ENCODE measurements at places on chromosomes 5 and 9.

DNA sequence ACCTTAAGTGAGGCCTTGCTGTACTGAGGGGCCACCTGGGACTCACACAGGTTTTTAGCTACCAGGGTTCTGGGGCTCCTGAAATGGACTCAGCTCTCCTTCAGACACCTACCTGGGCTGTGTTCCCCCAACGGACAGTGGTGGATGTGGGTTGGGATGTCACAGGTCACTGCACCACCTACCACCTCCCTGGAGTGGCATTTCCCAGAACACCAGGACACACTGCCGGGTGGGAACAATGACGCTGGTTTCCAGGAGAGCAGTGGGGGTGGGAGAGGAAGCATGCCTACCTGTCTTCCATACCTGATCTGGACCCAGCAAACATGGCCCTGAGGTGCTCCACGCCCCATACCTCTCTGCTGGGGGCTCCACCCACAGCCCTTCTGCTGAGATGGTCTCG, 20.9 kb downstream of the ERGIC1 start:
- no peak for DNase-seq

- DNase-seq, result no peak
Observed at GRCh38 chr9:23587433-23587832, 238.6 kb downstream of the ELAVL2 start.

DNA sequence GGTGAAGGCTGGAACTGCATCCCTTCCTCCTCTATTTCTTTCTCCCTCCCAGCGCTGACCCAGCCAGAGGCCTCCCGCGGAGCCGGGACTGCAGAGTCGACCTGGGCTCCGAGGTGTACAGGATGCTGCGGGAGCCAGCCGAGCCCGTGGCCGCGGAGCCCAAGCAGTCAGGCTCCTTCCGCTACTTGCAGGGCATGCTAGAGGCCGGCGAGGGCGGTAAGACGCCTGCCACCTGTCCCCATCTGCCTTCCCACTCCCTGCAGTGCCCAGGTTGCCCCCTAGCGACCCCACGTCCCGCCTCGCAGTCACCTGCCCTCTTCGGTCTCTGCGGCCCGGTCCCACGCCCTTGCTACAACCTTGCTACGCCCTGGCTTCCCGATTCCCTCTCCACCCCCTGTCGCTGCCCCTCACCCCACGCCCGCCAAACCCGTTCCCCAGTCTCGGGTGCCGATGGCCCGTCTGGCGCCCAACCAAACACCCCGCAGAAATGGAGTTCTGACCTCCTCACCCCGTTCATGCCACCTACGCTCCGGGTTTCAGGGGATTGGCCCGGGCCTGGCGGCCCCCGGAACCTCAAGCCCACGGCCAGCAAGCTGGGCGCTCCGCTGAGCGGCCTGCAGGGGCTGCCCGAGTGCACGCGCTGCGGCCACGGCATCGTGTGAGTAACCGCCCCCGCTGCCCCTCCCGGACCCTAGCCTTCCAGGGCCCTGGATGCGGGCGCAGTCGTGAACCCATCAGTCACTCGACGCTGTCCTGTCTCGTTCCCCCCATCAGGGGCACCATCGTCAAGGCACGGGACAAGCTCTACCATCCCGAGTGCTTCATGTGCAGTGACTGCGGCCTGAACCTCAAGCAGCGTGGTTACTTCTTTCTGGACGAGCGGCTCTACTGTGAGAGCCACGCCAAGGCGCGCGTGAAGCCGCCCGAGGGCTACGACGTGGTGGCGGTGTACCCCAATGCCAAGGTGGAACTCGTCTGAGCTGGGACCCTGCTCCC, 14.1 kb downstream of the PDLIM4 start:
- DNase-seq, result no peak

DNA sequence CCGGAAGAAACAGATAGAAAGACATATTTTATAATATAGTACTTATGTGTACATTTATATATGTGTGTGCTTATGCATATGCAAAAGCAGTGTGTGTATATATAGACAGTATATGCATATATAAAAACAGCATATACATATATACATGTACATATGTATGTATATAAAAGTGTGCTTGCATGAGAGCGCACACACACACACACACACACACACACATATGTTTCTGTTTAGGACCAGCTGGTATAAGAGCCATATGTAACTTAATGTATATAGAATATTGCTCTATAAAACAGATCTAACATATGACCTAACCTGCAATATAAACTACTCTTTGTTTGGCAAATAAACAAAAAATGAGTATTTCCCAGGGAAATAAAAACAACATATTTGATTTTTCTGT, 65.1 kb upstream of the CDH9 start:
- DNase-seq, result no peak

DNA sequence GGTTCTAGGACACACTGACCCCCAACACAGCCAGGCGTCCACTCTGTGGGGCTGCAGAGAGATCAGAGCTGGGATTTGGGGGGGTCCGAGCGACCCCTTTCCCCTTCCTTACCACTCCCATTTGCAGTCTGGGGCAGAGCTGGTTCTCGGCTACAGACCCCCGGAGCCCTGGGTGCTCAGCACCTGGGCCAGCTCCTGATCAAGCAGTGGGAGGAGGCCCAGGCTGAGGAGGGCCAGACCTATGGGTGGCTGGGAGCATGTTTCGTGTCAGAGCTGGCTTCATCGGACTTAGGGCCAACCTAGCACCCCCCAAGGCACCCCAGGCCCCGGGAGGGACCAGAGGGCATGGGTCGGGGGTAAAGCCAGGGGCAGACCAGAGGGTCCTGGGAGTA, 7.6 kb downstream of the GRIN1 start:
- no peak for DNase-seq

- no peak for DNase-seq
Observed at GRCh38 chr5:116480894-116481510, 93.6 kb downstream of the SEMA6A start.

GRCh38 chr5:113167985-113168384, 191.4 kb downstream of the DCP2 start:
- no peak for DNase-seq

DNA sequence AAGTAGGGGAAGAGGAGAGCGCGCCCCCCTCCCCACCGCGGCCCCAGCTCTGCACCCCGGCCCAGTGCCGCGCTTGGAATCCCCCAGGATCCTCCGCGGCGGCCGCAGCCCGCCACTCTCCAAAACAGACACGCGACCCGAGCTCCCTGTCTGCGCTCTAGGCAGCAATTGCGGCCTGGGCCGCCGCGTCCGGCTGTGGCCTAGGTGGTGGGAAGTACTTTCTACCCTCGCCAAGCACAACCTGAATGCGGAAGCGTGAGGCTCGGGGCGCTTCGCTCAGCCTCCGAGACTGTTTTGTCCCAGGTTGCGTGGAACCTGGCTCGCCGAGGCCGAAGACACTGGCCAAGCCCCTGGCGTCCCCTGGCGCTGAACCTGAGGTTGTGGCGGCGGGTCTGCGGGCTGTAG, 3.3 kb upstream of the FOXB2 start:
- DNase-seq, result no peak

GRCh38 chr9:81718244-81718643, 28.9 kb upstream of the TLE1 start:
- no peak for DNase-seq

DNA sequence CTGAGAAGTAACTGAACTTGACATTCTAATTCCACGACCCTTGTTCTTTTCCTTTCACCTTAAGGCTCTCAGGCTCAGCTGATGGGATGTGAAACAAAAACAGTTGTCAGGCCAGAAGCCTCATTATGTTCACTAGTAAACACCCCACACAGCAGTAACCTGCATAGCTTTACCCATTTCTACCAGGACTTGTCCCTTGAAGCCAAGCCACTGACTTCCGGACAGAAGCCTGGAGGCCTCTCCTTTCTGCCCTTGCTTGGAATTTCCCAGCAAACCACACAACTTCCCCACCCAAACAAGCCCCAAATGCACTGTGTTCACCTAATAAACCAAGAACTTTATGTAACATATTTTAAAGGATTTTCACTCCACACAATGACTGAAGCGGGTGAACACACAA, 19.6 kb downstream of the PRUNE2 start:
- DNase-seq, result no peak

- DNase-seq, result no peak
Observed at GRCh38 chr5:18745042-18745987, 1111.1 kb downstream of the TAF11L14 start.

DNA sequence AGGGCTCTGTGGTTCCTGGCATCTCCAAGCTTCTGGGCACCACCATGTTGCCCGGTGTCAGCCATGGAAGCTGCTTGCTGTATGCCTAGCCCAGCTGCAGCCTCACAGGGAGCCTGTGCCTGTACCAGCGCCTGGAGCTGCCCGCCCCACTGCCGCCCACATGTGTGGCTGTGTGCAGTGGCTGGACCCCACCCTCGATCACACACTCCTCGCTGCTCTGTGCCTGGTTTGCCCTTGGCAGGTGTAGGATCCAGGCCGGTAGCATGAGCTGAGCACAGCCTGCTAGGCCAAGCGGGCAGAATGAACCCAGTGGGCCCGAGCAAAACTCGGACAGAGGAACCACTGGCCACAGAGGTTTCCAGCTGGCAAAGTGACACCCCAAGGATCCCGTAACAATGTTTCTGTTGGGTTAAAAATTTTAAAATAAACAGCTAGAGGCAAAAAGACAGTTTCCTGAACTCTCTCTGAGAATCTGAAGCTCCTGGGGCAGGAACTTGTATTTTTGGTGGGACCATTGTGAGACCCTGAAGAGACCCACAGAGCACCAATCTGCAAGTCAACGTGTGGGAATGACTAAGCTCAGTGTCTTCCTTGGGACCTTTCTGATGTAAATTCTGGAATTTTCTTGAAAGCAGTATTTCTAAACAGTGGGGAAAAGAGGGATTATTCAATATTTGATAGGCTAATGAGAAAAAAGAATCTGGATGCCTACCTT, 73.1 kb upstream of the CCDC112 start:
- DNase-seq, result no peak

DNA sequence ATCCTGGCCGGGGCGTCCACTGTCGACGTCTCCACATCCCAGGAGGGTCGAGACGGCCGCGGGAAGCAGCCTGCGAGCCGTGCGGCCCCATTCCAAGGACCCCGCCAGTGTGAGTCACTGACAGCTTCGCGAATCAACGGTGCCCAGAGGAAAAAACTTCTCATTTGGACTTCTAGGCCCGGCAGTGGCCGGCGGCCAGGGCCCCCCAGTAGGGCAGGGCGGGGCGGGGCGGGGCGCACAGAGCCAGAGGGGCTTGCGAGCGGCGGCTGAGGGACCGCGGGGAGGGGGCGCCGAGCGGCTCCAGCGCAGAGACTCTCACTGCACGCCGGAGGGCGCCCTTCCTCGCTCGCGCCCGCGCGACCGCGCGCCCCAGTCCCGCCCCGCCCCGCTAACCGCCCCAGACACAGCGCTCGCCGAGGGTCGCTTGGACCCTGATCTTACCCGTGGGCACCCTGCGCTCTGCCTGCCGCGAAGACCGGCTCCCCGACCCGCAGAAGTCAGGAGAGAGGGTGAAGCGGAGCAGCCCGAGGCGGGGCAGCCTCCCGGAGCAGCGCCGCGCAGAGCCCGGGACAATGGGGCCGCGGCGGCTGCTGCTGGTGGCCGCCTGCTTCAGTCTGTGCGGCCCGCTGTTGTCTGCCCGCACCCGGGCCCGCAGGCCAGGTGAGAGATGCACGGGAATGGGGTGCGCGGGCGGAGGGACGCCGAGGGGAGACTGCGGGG, at the start of gene F2R:
Gene F2R (plus strand): TSS at position 391 of the 720 bp plus-strand sequence. CDS start 182 bp downstream, at position 573.
- no peak for DNase-seq

DNA sequence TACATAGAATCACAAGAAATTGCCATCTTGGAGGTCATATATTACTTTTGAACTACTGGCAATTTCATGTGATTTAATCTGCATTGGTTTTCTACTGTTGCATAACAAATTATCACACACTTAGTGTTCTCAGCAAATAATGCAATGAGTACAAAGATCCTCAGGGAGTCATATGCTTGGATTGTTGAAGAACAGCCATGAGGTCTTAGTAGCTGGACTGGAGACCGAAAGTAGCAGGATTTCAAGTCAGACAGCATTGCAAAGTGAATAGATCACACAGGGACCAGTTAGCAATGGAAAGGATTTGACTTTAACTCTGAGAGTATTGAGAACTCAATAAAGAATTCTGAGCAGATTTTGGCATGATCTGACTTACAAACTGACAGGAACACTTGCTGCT, 32.2 kb upstream of the FRMD3 start:
- no peak for DNase-seq

- peak; percentile 49 for DNase-seq
Observed at GRCh38 chr5:3022665-3023064, 271.2 kb upstream of the IRX2 start.

DNA sequence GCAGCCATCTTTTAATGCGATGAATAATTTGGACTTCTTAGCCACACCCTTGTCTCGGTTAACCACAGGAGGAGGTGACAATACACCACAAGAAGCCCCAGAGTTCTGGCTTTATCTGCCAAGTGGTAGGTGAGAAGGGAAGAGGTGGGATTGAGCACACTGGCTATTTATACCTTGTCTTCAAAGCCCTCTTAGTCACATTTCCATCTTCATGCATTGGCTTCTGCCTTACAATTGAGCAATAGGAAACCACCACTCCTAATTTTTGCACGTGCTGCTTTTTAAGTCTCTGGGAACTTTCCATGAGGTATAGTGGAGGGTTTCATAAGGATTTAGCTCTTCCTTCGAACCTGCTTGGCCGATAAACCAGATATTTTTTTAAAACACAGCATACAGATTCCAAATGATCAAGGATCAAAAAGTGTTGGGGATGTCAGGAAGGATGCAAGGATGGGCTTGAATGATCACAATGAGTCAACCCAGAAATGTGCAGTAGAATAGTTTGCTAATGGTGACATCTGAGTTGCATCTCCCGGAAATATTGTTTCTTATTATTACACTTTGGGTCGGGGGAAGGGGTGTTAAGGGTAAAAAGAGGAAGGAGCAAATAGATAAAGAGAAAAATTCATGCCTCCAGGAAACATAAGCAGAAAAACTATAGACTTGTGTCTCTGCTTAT, 25.5 kb downstream of the PLAC8L1 start:
- no peak for DNase-seq

- no peak for DNase-seq
Observed at GRCh38 chr5:108312258-108312657, 69.6 kb downstream of the FBXL17 start.

DNA sequence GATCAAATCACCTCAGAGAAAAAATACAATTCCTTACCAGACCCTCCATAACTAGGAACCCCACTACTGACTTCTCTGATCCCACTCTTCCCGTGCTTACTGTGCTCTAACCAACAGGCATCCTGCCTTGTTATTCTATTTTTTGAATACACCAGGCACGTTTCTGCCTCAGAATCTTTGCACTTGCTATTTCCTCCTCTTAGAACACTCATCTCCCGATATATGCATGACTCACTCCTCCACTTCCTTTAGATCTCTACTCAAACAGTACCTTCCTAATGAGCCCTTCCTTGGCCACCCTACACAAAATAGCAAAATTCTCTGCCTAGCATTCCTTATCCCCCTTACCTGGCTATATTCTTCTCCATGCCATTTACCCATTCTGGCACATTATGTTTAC, 43.9 kb downstream of the MAPKAP1 start:
- DNase-seq, result no peak

- no peak for DNase-seq
Observed at GRCh38 chr5:134063188-134063820, 51.2 kb upstream of the TCF7 start.
